ENCODE measurements at places on chromosomes 13 and 19. TPM values are rescaled to one million over a fixed set of nuclear protein-coding genes. Genes with fewer than 3 reads are reported as not detected.

The MEIS3 gene
- total RNA-seq: not detected

The KANK3 gene
- total RNA-seq: 3.2 TPM

The PTGER1 gene
- total RNA-seq: 0.40 TPM

The GARIN5A gene
- total RNA-seq: not detected

The ZNF578 gene
- 1.9 TPM for total RNA-seq

The ELL gene
- total RNA-seq: 33.7 TPM

The TRIP10 gene
- 13.7 TPM for total RNA-seq

The MATK gene
- 30.8 TPM for total RNA-seq

The SLC25A30 gene
- 23.5 TPM for total RNA-seq

The STARD13 gene
- total RNA-seq: 1.2 TPM

The YJU2 gene
- total RNA-seq: 26.8 TPM

- DNase-seq: no peak
These were observed 1.3 kb downstream of the NFIX start for GRCh38 chr19:12996406-12997094.

DNA sequence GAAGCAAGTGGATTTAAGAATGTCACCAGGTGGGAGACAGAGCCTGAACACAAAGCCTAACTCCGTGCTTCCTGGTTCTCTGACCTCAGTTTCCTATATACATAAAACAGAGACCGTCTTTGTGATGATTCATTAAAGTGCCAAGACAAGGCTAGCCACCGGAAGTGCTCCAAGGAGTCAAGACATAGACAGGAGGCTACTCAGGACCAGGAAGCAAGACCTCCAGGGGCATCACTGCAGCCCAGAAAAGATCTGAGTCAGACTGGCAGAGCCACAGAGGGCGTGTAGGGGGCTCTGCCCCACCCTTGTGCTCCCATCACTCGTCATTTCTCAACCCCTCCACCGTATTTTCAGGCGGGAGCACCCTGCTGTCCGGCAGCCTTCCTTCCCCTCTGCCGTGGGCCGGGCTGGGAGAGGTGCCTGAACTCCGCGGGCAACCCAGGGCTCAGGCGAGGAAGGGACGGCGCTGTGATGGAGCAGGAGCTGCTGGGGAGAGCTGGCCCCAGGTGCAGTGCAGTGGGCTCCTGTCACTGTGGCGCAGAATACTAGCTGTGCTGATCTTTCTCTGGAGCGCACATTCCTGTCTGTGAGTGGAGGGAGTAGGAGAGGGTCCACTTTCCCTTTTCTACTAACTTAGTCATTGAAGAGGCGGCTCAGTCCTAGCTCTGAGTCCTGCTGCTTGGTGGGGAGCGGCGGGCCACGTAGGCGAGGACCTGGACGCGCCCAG, 134.7 kb upstream of the GPR12 start:
- no peak for DNase-seq

GRCh38 chr13:96946709-96947311, 47.5 kb downstream of the OXGR1 start:
- DNase-seq: no peak

GRCh38 chr19:41638641-41639081, 11.8 kb upstream of the CEACAM4 start:
- no peak for DNase-seq

DNA sequence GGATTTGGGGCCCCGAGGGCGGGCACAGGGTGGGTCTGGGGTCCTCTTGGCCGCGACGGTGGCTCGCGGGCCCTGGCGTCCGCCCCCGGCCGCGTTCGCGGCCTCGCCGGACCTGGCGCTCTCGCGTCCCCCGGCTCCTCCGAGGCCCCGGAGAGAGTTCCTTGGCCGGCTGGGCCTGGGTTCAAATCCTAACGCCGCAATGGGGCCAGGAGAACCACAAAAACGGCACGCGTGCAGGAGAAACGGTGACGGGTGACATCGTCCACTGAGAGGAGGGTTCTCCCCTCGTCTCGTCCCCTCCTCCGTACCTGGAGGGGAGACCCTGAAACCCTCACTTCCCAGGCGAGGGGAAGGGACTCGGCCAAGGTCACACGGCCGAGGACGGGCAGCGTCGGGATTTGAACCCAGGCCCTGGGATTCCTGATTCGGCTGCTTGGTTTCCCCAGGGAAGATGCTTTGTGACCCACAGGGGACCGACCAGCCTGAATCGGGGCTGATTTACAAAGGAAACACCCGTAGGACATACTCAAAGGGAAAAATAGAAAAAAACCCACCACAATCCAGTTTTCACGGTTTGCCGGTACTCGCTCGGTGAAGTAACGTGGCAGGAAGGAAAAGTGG, 624 bp downstream of the SAFB start:
- DNase-seq: peak; percentile 56

- DNase-seq: no peak
These were observed 5.2 kb downstream of the MIDN start for GRCh38 chr19:1253514-1254080.

- no peak for DNase-seq
These were observed 13.3 kb downstream of the C3 start for GRCh38 chr19:6707011-6707657.

DNA sequence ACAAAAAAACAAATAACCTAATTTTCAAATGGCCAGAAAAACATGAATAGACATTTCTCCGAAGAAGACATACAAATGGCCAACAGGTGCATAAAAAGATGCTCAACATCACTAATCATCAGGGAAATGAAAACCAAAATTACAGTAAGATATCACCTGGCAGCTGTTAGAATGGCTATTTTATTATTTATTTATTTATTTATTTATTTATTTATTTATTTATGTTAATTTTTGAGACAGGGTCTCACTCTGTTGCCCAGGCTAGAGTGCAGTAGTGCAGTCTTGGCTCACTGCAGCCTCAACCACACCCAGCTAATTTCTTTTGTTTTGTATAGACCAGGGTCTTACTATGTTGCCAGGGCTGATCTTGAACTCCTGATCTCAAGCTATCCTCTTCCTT, 27.1 kb upstream of the LATS2 start:
- DNase-seq: no peak

DNA sequence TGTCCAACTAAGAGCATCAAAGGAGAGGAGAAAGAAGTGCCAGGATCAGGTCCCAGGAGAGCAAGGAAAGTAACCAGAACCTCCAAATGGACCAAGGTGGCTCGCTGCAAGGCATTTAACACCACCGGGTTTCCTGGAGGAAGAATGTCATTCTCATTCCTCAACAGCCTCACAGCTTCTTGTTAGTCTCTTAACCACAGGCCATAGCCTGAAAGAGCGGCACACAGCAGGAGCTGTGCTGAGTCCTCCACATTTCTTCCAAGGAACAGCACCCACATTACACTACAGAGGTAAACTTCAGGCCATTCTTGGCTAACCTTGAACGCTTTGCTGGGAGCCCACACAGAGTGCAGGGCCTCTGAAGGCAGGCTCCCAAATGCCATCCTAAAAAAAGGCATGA, 23.6 kb downstream of the DOCK9 start:
- no peak for DNase-seq

DNA sequence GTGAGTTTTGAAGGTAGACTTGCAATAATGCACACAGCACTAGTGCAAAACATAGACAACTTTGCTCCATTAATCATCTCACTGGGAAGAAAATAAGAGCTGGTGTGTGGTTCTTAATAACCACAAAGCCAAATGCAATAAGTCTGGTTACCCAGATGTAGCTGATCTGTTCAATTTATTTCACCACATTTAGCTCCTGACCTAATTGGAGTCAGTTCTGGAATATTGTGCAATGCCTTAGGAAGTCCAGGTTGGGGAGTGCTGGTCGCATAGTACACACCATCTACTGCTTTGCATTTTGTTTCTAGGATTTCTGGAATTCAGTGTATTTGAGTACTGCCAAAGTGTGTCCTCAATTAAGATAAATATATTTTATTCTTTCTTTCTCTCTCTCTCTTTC, 483.3 kb upstream of the SPRY2 start:
- DNase-seq: no peak

- DNase-seq: no peak
These were observed 9.5 kb upstream of the GJB6 start for GRCh38 chr13:20241593-20241992.

DNA sequence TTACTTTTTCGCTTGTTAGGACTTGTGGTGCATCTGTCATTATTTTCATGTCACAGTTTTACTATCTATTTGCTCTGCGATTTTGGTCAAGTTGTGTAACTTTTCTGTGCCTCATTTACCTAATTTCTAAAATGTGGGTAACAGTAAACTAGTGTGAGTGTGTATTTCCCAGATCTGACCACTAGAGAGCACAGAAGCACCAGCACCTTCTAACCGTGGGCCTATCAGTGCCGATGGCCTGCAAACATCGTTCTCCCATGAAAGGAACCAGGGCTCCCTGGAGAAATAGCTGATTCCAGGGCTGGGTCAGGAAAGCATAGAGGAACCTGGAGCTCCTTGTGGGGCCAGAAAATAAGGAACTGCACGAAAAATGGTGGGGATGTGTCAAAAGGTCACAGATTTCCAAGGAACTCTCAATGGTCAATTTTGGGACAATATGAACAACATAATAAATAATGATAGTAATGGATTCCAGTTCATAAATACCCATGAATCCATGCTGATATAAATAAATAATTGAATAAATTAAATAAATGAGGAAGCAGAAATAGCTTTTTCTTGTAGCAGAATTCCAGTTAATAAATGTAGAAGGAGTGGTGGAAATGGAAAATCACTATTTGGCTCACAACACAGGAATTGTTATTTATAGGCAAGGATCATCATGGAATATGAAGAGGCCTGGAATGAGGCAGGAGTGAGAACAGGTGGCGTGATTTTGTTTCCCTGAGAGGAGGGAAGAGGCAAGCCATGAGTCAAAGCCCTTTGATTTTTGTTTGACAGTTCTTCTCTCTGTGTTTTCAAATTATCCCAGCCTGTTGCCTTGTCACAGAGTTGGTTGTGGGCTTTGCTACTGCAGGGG, 31.1 kb downstream of the CEACAM8 start:
- DNase-seq: peak; percentile 45

DNA sequence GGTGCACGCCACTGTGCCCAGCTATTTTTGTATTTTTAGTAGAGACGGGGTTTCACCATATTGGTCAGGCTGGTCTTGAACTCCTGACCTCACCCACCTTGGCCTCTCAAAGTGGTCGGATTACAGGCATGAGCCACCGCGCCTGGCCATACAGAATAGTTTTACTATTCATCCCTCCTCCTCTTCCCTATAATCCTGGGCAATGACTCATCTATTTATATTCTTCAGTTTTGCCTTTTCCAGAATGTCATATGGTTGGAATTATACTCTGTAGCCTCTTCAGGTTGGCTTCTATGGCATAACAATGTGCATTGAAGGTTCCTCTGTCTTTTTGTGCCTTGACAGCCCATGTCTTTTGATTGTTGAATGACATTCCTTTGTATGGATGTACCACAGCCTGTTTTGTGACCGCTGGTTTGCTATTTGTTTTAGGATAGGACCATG, 22.2 kb upstream of the LRP3 start:
- no peak for DNase-seq

- peak; percentile 54 for DNase-seq
These were observed 2.1 kb downstream of the PNMA8C start for GRCh38 chr19:46426506-46427162.

- DNase-seq: no peak
These were observed 6.4 kb downstream of the ZNF808 start for GRCh38 chr19:52533901-52534300.

GRCh38 chr19:4548238-4548584, 8.4 kb upstream of the LRG1 start:
- DNase-seq: no peak

GRCh38 chr19:1112268-1113029, 8.7 kb downstream of the GPX4 start:
- DNase-seq: no peak

GRCh38 chr13:64088491-64088890, 2672.8 kb upstream of the PCDH20 start:
- no peak for DNase-seq

GRCh38 chr13:113275387-113275786, 21.7 kb upstream of the LAMP1 start:
- DNase-seq: no peak

DNA sequence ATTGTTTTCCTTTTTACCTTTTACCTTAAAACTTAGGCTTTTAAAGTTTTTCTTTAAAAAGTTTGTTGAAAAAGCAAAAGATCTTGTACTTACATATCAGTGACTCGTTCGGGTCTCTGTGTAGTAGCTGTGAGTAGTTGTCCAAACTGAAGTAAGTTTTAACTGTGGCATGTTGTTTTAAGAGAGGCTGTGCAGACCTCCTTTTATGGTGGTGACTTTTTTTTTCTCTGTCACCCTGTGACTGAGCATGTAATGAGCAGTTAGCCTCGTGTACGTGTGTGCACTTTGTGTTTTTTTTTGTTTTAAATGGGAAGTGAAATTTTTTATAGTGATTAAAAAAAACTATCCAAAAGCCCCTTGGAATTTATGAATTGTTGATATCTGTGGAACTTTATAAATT, at the start of gene GPR183:
GPR183 (minus strand) TSS at position 153 of the 400 bp plus-strand sequence. CDS start 11,254 bp downstream, outside the sequence.
- DNase-seq: no peak

DNA sequence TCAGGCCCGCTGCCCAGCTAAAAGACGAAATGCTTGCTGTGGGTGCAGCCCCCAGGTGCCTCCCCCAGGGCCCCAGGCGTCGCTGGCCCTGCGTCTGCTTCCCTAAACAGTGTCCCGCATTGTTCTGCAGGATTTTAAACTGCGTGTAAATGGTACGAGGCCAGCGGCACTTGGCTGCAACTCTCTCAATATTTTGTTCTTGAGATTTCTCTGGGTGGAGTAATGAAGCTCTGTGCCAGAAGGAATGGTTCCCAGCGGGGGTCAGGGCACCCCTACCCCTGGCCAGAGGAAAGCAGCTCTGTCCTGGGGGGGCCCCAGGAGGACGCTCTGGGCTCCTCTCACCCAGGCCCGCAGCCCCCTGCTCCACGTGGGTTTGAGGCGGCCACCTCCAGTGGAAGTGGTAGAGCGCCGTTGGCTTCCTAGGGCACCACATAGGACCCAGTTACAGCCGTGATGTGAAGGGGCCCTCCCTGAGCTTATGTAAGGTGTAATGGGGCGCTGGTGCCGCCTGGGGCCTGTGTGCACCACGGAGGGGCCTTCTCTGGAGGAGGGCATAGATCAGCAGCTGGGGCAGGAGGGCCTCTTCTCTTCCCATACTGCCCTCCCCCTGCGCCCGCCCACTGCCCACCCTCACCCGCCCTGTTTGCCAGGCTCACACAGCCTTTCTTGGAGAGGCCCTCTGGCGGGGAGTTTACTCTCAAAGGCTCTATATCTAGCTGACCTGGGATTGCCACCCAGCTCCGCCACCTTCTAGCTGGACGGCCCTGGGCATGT, 19.8 kb downstream of the PAK4 start:
- no peak for DNase-seq

GRCh38 chr13:98810746-98811145, 58.3 kb upstream of the SLC15A1 start:
- no peak for DNase-seq

- no peak for DNase-seq
These were observed 14.2 kb upstream of the IL17D start for GRCh38 chr13:20689291-20689690.

DNA sequence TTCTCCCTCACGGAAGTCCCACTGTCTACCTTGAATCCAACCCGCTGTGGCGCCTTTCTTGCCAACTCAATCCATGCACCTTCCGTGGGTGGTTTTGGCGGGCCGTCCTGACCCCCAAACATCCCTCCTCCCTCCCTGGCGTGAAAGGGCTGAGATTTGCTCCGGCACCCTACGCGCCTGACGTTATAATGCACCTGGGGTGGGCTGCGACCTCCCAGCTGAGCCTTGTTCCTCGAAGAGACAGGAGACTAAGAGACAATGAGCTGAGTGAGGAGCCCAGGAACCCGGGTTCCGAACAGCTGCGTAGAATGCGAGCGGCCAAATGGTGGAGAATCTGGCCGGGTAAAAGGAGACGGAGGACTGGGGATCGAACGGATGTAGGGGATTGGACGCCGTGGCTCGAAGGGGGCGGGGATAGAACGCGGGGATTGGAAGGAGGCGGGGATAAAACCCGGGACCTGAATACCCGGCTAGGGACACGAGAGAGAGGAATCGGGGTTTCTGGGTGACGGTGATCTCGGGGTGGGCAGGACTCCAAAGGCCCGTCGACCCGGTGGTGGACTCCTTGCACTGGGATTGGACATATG, at the start of gene CPT1C:
CPT1C (plus strand) TSS at position 461 of the 587 bp plus-strand sequence. CDS start 1,137 bp downstream, outside the sequence.
- DNase-seq: peak; percentile 61

Measured in activated CD8-positive, alpha-beta memory T cell treated with anti-CD3 and anti-CD28 coated beads, Interleukin-2, amount 10 ng/mL, durations not matched to agents 7 days and 5 days (primary cell).